ENCODE measurements at places on chromosomes 12 and 14.
A peak's percentile ranks its signal among the peaks of the same experiment; 100 is the strongest.

GRCh38 chr14:59482541-59483331 is 1.5 kb downstream of the L3HYPDH start:
- peak; percentile 86 for DNase-seq

- DNase-seq = peak; percentile 87
These were observed 17.5 kb downstream of the ANAPC5 start for GRCh38 chr12:121334513-121335343.

DNA sequence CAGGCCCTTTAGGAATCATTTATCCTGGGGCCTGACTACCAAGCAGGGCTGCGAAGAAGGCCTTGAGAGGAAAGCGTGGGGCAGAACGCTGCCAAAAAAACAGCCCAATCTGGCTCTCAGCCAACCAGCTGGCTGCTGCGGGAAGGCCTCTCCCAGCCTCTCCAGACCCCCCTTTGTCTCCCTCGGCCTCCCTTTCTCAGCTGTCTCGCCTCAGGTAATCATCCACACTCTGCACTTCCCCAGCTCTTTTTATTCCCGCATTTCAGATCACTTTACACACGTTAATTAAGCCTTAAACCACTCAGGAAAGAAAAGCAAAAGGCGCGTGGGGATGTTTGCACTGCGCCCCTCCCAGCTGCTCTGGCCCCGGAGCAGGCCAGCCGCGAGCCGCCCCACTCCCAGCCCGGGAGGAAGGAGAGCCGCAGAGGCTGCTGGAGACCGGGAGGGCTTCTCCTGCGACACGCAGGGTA is 208.2 kb upstream of the FOXN3 start:
- DNase-seq = no peak

GRCh38 chr12:29224572-29224971 is 75.5 kb downstream of the FAR2 start:
- peak; percentile 58 for DNase-seq

GRCh38 chr14:64761441-64762043 is 57.3 kb downstream of the PLEKHG3 start:
- peak; percentile 20 for DNase-seq

DNA sequence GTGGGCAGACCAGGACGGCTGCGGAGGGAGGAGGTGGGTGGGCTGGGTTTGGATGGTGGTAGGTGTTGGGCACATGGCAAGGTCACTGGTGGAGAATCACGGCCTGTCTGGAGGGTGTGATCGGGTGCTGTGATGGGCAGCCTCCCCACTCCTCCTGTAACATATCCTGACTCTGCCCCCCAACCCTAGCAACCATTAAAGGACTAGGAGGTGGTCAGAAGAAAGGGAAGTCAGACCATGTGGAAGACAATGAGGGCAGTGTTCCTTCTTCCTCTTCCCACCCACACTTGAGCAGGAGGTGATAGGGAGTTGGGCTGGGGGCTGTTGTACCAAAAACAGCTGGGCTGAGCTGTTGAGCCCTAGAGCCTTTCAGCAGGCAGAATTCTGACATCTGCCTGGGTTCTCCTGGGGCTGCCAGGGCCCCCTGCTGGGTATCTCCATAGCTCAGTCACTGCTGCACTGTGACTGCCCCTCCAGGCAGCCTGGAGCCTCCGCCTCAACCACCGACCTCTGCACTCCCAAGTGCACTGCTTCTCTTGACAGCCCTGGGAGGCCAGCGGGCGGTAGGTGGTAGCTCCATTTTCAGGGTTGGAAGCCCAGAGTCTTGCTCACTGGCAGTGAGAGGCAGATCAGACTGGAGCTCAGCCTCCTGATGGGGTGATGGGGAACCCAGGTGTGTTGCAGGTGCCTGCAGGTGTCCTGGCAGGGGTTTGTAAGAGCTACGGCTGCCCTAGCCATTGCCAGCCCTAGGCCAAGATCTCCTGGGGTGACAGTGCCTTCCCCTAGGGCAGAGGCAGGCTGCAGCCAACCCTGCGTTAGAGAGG is 15.4 kb downstream of the VASH1 start:
- DNase-seq = peak; percentile 47

DNA sequence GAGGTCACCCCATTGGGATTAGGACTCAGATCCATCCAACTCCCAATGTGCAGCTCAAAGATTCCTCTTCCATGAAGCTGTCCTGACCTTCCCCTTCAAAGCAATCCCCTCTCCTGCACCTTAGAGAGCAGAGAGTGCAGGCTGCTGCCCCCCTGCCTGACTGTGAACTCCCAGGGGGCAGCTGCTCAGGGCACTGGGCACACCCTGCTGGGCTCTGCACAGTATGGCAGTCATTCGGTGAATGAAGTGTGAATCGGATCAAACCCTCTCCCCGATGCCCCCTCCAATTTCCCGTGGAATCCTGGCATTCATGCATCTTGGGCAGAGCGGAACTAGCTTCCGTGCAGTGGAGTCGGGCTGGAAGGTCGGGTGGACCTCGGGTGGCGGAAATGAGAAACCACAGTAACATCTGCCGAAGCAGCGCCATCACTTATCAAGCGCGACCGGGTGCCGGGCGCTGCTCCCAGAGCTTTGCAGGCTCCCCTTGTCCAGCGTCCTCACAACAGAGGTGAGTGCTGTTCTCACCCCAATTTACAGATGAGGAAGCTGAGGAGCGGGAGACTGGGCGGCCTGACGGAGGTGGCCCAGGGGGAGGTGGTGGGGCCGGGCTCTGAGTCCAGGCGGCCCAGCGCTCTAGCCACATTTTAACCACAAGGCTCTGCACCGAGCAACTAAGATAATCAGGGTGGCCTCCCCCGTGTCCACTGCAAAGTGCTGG is 14.7 kb downstream of the GALNT9 start:
- no peak for DNase-seq

GRCh38 chr14:91889477-91890211 is 22.3 kb upstream of the TC2N start:
- DNase-seq = no peak

- no peak for DNase-seq
These were observed 9.4 kb downstream of the TRAFD1 start for GRCh38 chr12:112134731-112135130.

DNA sequence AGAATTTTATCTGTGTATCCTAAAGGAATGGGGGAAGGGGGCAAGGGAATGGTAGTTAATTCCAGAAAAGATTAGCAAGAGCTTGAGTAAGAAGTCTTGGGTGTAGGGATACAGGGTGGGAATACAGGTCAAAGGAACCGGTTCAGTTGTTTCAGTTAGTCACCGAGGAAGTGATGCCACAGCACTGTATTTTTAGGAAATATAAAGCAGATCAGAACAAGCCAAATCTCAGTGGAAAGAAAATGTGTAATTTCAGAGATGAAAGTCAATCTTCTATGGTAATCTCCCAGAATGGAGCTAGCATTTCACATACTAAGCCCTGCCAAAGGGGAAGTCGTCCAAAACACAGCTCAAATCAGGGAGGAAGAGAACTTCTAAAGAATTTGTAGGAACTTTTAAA is 4.7 kb upstream of the TUBA1C start:
- peak; percentile 59 for DNase-seq

GRCh38 chr12:63930971-63931370 is 86.5 kb downstream of the SRGAP1 start:
- peak; percentile 45 for DNase-seq

DNA sequence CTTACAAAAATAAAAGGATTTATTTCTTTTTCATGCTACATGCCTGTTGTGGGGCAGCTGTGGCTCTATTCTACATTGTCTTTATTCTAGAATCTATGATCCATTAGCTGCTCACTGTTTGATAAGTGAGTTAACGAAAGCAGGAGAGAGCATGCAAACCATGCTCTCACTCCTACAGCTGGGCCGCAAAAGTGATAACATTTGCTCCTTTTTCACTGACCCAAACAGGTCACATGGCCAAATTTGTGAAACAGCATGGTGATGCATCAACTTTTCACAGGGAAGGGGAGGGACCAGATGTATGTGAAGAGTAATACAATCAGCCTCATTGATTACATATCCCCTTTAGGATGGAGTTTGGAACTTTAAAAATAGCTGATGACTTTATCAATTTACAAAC is 456.9 kb upstream of the SYT1 start:
- DNase-seq = peak; percentile 45

Data from choroid plexus epithelial cell (primary cell).